AG08396 (cell line): ENCODE measurements at places on chromosomes 2 and 18.

DNA sequence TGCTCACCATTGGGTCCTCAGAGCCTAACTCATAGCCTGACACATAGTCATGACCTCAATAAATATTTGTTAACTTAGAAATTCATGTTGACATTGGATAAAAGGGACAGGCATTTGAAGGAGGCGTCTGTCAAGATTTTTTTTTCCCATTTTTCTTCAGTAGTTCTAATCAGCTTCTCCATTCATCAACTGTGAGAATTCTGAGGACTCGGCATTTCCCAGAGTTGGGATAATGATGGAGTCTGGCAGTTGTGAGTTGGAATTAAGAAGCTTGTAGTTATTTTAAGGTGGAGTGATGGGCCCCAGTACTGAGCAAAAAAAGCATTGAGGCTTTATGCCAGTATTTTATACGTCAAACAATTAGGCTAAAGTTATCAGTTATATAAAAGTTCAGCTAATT, 4.6 kb downstream of the SPATS2L start:
- DNase-seq = no peak

DNA sequence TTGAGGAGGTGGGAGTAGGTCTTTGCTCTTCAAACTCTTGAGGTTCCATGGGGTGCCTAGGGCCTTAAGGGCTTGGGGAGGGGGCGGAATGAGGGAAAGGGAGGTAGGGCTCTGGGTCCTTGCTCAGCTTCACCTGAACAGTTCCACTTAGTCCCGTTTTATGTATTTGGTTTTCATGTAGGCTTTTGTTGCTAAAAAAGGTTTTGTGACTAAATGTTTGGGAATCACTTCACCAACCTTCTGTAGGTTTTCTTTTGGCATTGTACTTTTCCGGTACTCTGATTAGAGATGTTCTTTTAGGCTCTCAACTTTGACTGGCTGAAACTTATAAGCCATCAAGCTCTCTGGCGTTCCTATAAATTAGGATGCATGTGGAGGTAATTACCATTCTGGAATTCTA, 108.1 kb downstream of the MYCN start:
- no peak for DNase-seq

- DNase-seq = no peak
Measured at GRCh38 chr2:206764673-206765241, 371 bp downstream of the MDH1B start.

DNA sequence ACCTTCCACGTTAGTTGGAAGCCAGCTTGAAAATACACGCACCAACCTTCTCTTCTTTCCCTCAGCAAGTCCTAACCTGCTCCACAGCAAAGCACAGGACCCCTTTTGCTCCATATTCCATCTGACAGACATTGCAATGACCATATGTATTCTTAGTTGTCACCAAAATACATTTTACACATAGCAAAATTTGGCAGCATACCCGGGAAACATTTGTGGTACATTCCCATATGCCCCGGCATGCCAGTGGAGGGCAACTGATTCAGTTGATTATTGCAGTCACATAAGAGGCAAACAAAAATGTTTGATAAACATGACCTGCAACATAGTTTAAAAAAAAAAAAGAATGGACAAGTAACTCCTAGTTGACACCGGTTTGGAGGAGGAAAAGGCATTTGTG, 202.1 kb upstream of the UBE2E3 start:
- DNase-seq = no peak

- DNase-seq = no peak
Measured at GRCh38 chr18:58640891-58641610, 12.2 kb upstream of the ALPK2 start.

DNA sequence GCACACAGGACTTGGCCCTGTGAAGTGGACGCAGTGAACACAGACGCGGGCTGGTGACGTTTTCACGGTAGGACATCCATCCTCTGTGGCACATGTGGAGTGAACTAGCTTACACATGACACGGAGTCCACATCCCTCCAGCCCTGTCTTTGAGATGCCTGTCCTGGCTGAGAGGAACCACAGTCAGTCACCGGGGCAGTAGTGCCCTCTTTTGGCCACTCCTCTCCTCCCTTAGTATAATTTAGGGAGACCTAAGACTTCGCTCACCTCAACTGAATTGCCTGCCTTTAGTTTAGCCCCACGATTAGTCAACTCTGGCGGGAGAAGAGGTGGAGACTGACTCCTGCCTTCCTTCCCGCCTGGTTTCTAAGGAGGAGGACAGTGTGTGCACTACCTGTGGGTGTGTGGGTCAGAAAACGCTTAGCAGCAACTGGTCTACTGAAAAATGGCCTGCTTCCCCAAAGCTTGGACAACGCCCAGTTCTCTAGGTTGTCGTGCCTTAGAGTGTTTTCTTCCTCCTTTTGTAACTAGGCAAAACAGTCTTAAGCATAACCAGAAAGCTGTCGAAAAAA, 70.6 kb downstream of the MBP start:
- no peak for DNase-seq

DNA sequence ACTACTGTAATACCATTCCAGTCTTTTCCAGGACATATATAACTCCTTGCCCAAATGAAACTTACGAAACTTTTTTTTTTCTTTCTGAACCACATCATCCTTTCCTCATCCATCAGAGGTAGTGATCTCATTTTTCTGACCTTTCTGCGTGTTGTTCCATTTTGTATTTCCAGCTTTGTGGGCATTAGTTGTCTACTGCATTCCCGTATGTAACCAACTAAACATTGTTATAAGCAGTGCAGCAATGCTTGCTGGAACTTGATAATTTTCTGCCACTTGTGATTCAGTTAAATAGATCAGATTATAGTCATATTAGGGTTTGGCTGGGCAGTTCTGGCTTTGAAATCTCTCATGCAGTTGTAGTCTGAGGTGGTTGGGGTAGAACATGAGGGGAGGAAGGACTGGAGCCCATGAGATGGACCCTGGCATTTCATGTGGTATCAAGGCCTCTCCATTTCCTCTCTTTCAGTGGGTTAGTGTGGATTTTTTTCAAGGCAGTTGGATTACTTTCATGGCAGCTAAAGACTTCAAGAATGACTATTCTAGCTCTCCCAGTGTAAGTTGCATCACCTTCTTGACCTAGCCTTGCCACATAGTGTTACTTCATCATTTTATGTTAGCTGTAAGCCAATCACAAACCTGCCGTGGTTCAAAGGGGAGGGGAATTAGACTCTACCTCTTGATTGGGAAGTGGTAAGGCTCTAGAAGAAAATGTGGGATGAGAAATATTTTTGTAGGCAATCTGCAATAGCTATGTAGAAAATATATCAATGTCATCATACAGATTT, 80.5 kb downstream of the EHBP1 start:
- DNase-seq = no peak

- no peak for DNase-seq
Measured at GRCh38 chr2:150260636-150261035, 226.8 kb downstream of the RND3 start.

DNA sequence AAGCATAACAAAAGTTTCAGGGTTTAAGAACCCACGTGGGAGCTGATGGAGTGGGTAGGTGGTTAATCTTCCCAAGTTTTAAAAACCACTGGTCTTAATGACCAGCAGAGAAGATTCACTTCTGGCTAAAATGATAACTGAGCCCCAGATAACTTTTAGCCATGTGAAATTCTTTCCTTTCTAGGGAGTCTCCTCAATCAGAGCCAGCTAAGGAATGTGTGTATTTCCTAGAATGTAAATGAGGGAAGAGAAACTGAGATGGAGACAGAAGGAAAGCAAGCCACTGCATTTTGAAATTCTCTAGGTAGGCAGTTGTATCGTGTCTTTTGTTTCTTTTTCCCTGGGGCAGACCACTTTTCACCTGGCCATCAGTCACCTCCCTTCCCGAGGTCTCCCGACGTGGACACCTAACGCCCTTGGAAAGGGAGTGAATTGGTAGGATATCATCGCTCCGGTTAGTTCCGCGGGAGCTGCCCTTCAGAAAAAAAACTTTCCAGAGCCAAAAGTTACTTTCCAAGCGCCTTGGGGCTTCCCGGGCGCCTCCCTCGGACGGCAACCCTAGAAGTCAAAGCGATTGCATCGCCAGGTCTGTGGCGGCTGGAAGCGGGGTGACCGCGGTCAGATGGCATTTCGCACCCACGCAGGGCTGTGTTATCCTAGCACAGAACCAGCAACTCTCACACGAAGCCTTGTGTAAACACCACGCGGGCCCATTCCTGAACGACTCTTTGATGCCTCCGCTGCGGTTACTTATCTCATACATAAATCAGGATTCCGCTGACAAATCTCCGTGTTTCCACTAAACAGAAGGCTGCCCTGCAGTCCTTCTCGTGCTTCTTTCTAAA, 1.3 kb downstream of the COLEC12 start:
- peak; percentile 75 for DNase-seq

GRCh38 chr2:60478660-60479059, 74.8 kb downstream of the BCL11A start:
- no peak for DNase-seq

DNA sequence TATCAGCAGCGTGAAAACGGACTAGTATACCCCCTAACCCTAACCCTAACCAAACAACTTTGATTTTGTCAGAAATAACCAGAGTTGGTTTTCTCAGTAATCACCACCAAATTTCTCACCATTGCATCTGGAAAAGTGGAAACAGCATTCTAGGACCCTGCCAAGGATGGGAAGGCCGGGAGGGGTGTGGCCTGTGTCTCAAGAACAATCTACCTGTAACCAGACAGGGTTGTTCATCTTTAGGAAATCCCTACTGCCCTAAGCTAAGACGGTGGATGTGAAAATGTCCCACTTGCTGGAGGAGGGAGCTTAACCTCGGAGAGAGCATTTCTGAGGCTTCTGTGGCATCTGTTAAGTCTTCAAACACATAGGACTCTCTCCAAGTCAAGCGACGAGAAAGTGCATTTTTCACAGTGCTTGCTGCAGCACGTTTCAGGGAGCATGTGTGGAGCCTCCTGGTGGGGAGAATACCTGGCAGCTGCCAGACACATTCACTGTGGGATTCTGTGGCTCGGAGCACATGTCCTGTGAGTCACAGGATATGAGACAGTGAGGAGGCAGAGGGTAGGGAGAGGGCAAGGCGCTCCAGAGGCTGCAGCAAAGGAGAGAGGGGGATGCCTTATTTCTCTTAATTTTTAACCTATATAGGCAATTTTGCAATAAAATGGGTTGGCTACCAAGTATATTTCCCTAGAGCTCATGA, 207.5 kb downstream of the SPP2 start:
- peak; percentile 85 for DNase-seq

DNA sequence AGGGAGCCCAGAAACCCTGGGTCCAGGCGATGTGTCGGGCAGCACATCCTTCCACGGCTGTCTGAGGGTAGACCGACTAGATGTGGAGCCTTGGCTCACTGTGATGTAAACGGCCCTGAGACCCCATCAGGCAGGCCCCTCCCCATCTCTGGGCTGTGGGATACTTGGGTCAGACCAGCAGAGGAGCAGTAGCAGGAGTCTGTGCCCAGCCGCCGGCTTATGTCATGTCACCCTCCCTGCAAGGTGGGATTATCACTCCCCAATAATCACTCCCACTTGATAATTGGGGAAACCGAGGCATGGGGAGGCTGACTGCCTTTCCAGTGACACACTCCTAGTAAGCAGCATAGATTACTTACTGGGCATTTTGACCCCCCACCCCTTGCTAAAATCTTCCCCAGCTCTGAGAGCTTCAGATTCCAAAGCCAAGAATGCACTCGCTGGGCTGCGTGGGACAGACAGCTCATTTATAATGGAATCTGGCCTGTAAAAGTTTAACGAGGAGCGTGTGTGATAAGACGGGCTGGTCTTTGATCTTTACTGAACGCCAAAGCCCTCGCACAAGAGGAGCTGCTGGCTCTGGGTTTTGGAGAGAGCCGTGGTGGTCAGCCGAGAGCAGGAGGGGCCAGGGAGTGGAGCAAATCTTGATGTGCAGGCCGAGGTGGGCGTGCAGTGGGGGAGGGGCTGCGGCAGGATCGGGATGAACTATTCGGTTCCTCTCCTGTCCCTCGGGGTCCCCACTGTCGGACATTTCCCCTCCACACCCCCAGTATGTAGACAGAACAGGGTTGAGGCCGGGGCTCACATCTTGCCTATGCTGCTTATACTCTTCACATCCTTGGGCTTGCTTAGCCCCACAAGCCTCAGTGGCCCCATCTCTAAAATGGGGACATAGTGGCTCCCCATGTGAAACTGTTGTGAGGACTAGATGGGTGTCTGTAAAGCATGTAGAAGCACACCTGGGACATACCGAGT, 200.0 kb downstream of the GLI2 start:
- DNase-seq = peak; percentile 55

- DNase-seq = peak; percentile 14
Measured at GRCh38 chr2:18046558-18047212, 168.2 kb downstream of the KCNS3 start.

DNA sequence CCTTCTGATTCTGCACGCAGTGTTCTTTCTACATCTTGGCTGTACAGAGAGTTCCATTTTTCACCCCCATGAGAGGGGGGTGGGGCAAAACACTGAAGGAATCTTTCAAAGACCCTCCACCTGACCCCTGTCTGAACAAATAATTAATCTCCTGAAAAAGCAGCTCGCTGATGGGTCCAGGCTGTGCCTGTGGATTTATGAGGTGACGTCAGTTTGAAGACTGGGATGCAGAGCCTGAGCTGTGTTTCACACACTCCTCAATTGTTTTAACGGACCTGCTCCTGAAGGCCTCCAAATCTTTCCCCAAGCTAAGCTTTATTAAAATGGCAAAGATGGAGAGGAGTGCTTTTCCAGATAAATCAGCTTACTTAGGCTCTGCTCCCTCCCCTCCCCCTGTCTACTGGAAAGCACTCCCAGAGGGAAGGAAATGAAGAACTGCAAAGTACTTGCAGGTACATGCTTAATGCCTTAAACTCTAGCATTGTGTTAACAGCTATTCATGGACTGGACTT, 390.2 kb upstream of the TNP1 start:
- no peak for DNase-seq

- no peak for DNase-seq
Measured at GRCh38 chr2:1265454-1265853, 147.8 kb upstream of the TPO start.

GRCh38 chr2:12978066-12978835, 261.5 kb downstream of the TRIB2 start:
- DNase-seq = no peak

- DNase-seq = peak; percentile 16
Measured at GRCh38 chr2:212912445-212913103, 238.8 kb downstream of the IKZF2 start.

DNA sequence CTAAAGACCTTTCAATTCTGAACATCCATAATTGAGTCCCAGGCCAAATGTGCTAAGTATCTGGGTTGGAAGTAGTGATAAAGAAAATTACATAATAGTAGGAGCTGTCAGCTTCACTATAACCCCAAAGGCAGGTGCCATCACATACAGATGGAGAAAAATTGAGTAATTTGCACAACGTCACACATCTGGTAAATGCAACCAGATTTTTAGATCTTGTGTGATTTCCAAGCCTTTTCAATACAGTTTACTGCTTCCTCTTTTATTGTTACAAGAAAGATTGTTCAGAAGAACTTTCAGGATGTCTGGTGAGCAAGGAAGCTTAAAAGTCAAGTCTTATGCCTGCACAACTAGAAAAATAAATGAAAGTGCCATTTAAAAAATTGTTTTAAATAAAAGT, 62.3 kb downstream of the UBE2E3 start:
- no peak for DNase-seq

DNA sequence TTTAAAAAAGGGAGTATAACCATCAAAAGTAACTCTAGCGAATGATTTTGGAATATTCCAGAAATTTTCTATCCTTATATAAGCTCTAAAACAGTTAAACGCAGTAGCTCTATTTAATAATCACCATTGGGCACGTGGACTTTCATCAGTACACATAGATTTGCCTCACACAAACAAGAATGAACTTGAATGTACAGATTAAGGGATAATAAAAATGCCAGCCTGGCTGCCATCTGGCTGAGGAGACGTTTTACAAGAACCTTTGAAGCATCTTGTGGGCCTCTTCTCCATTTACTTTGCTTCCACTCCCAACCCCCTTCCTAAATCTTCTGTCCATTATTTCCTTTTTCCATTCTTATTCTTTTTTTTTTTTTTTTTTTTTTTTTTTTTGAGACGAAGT, 47.2 kb downstream of the AGAP1 start:
- no peak for DNase-seq
